Hematopoietic multipotent progenitor cell treated with erythropoietin and hydrocortisone succinate and interleukin-3 and kit ligand, for 15 days (in vitro differentiated cells): ENCODE measurements at places on chromosomes 16 and 17.
A peak's percentile ranks its signal among the peaks of the same experiment; 100 is the strongest.

GRCh38 chr17:16444258-16444886 lies 29.0 kb downstream of the TRPV2 start:
- DNase-seq = no peak

DNA sequence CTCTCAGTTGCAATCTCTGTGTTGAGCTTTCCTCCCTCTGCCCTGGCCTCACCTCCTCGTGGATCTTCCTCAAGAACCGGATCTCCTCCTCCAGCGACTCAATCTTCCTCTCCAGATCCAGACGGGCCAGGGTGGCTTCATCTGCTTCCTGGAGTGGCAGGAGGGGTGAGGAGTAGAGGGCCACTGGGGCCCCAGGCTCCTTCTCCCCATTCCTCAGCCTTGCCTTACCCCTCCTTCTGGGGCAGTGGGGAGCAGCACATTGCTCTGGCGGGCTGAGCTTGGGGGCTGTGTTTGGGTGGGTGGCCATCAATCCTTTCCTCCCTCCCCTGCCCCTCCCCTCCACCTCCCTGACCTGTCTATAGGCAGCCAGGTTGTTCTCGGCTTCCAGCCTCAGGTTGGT lies 1.6 kb downstream of the GFAP start:
- no peak for DNase-seq

GRCh38 chr17:28112181-28112580 lies 69.7 kb downstream of the NLK start:
- DNase-seq = no peak

DNA sequence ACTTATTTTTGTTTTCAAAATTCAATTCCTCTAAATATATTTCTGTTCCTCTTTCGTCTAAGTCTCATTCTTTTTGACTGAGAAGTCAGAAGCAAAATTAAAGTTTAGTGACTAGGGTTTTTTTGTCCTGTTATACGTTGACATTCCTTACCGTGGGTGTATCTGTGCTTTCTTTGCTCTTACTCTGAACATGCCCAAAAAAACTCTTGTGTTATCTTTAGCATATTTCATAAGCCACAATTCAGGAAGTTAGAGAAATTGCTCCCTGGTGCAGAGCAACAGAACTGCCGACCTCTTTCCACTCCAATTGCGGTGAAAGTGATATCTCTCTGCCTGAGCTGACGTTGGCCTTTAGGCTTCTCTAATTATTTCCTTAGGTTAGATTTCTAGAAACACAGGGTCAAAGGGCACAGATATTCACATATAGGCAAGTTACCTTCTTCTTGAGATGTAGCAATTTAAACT lies 65.7 kb downstream of the CENPV start:
- DNase-seq = no peak

- no peak for DNase-seq
Measured at GRCh38 chr17:82978765-82979349, 100.6 kb upstream of the METRNL start.

- peak; percentile 50 for DNase-seq
Measured at GRCh38 chr17:77846531-77847085, 111.9 kb upstream of the TNRC6C start.

DNA sequence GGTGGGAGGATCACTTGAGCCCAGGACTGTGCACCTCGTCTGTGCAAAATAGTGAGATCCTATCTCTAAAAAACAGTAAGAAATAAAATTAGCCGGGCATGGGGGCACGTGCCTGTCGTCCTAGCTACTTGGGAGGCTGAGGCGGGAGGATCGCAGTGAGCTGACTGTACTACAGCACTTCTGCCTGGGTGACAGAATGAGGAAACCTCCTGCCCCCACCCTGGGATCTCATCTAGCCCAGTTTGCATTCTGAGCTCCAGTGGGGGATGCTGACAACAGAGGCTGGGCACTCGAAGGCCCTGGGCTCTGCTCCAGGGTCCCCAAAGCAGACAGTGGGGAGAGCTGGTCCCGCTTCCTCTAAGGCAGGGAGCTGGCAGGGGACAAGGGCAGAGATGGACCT lies 7.1 kb downstream of the NAGPA start:
- DNase-seq = no peak

DNA sequence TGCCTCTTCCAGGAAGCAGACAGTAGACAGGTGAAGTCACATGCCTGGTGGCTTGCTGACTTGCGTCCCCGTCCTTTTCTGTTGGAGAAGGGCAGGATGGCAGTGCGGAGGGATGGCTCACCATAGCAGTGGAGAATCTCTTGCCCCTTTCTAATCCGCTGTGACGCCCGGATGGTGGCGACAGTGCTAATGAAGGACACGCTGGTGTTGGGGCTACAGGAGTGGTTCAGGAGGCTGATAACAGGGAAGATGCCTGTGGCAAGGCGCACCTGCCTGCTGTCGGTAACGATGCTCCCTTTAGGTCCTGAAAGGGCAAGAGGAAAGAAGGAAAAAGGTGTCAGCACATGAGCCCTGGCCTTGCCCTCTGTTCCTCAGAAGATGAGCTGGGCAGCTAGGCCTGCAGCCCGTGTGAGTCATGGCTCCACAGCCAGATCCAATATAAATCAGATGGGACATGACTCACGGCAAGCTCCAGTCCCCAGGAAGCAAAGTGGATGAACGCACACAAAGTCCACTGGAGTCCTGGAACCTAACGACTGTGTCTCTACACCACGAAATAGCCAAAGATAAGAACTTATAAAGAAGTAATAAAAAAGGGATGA lies 25.5 kb downstream of the SERPINF1 start:
- DNase-seq = no peak

DNA sequence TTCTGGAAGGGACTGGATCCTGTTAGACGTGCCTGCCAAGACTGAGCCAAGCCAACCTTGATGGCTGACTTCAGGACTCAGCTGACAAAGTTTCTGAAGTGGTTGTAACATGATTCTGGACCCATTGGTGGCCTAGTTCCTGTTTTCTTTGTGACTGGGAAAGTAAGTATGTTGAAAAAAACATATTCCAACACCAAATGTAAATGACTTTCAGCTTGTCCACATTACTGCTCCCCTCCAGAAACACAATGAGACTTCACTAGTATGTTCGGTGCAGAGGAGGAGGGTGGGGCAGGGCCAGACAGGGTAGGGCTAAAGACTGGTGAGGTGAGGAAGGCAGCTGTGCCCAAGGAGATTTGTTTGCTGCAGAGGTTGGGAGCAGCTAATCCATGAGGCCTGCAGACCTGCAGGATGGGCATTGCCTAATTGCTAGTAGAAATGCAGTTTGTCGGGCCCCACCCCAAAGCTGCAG lies 26.4 kb downstream of the NMT1 start:
- no peak for DNase-seq

GRCh38 chr16:80509872-80510271 lies 30.9 kb upstream of the DYNLRB2 start:
- no peak for DNase-seq

DNA sequence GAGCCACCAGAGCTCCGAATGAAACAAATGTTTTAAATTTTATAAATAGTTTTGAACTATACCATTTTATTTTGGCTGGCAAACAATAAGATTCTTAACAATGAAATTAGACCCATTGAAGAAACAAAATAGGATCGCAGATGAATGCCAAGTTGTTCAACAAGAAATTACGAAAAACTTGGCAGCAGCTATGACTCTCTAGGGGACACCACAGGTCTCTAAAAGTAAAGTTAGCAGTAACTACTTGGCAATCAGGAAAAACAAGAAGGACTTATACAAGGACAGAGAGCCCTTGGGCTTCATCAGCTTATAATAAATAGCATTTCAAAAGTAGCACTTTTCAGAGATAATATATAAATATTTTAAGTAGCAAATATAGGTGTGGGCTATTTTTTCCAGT lies 603.8 kb upstream of the PSMD7 start:
- no peak for DNase-seq

GRCh38 chr17:16419929-16420271 lies 4.5 kb downstream of the TRPV2 start:
- DNase-seq = no peak

DNA sequence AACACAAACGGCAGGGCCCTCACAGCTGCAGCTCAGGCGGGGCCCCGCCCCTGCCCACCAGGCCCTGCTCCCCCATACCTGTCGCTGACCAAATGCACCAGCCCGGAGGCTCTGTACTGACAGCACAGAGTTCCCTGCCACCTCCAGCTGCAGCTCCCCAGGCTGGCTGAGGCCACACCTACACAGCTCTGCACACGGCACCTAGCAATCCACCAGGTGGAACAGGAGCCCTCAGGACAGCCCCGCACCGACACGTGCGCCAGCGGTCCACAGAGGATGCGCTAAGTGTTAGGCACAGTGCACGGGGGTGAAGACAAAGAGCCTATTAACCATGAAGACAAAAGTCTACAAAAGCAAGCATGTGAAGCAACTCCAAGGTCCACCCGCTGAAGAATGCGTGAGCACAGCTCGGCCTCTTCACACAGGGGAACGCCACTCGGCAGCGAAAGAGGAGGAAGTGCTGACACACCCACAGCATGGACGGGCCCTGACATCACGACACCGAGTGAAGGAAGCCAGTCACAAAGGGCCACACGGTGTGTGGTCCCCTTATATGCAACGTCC lies 5.4 kb downstream of the ZCCHC14 start:
- DNase-seq = no peak

DNA sequence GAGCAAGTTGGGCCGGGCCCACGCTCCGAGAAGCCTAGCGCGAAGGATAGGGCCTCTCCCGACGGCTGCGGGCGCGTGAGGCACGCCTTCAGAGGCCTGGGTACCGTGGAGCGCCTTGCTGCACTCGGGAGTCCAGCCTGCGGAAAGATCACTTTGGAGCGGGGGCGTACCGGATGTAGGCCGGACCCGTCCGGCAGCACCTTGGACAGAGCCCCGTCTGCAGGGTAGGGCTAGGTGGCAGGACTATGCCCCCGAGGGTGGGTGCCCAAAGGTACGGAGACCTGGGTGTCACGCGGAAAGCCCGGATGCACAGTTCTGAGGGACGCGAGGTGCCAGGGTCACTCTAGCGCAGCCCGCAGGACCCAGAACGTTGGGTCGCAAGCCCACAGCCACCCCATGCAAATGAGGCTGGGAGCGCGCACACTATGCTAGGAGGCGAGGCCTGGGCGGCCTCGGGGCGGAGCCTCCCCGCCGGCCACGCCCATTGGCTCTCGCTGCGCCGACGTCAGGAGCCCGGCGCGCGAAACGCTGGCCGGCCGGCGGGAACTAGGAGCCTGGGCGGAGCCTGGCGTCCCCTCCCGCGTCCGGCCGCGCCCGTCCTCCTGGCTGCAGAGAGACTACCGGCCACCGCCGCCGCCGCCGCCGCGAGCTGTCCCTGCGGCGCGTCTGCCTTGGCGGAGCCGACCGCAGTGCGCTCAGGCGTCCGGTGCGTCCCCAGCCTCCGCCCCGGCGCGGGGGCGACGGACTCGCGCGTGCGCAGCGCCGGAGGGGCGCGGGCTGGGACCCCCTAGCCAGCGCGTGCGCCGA lies at the start of gene PAQR4:
PAQR4 (plus strand) TSS at position 611 of the 807 bp plus-strand sequence. CDS start 327 bp downstream, outside the sequence.
- DNase-seq = peak; percentile 87

DNA sequence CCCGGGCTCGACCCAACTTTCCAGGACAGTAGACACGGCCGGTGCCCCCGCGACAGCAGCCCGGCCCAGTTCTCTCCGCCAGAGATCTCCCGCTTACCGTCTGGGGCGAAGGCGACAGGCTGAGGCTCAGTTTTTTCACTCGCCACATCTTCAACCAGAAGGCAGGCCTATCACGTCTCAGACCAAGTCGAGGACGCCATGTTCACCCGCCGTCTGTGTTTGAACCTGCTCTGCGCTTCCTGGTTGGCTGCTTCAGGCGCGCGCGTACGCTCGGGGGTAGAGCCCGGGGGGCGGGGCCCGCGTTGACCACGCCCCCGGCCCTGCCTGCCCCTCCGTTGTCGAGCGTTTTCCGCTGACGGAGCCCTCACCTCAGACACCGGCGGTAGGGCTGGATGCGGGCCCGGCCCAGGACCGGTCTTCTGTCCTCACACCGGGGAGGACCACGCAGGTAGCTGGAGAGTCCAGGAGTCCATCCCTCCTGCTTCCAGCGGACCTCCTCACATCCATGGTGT lies at the start of gene SPAG5:
SPAG5 (minus strand) TSS at position 227 of the 512 bp plus-strand sequence; CDS start at position 148, 79 bp downstream.
- DNase-seq = peak; percentile 94

- DNase-seq = no peak
Measured at GRCh38 chr17:57697891-57698711, 47.0 kb downstream of the CCDC182 start.

GRCh38 chr17:68246271-68247028 lies 1.4 kb upstream of the AMZ2 start:
- DNase-seq = no peak

DNA sequence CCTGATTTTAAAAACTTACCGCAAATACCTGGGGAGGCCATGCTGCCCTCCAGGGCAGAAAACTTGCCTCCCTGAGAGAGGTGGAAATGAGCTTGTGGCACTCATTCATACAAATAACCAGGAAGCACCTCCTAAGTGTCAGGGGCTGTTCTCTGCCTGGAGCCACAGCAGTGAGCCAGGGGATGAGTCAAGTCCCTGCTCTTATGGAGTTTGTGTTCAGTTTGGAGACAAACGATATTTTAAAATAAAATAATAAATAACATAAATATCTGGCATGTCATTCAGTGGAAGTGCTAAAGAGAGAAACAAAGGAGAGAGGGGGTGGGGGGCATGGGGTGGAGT lies 313.8 kb downstream of the C16orf95 start:
- no peak for DNase-seq

DNA sequence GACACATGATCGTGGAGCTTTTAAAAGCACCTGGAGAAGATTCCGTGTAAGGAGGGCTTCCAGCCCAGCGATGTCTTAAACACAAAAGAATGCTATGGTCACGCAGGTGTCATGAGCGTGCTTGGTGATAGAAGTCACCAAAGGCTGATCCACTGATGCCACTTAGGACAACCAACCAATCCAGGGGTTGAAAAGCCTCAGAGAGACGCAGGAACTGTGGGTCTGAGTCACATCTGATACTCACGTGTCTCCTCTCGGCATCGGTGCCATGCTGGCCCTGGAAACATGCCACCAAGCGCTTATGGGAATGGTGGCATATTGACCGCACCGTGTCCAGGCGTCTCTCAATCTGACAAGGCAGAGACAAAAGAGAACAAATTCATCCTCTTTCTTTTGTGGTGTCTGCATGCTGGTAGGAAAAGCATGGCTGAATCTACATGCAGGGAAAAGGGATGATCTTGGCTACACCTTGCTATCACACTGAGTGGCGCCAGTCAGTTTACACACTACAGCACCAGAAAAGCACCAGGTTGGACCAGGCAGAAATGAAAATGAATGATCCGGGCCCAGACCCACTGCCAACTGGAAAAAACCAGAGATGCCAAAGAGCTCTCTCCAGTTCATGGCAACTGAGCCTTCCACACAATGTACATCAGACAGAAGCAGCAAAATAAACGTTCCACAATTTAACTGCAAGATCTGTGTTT lies 38.0 kb downstream of the ARHGAP17 start:
- DNase-seq = no peak

GRCh38 chr16:85991856-85992255 lies 92.9 kb downstream of the IRF8 start:
- DNase-seq = no peak

- DNase-seq = no peak
Measured at GRCh38 chr16:4924593-4925292, 12.2 kb downstream of the PPL start.

GRCh38 chr17:77942112-77942988 lies 16.2 kb upstream of the TNRC6C start:
- no peak for DNase-seq
